ENCODE measurements at places on chromosomes 2 and 18.
A peak's percentile ranks its signal among the peaks of the same experiment; 100 is the strongest.

- peak; percentile 29 for DNase-seq
Measured at GRCh38 chr18:8139127-8139527, 470.1 kb upstream of the RAB12 start.

DNA sequence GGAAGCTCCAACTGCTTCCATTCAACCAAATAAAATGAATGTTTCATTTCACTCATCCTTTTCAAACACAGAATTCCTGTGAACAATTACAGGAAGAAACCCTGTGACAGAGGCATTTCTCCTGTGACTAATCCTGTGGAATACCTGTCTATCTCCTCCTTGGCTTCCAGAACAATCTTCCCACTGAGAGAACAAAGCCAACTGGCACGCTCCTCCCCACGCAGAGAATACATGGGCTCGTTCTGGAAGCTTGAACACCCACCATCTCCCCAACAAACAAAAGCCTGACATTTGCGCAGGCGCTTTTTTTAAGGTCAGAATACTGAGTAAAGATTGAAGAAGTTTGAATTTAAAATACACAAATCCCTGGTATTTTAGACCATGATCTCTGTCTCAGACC is 104.7 kb upstream of the SLC66A3 start:
- DNase-seq: no peak

- DNase-seq: no peak
Measured at GRCh38 chr2:214358506-214358905, 52.3 kb upstream of the VWC2L start.

- DNase-seq: peak; percentile 84
Measured at GRCh38 chr2:98560256-98560771, 48.0 kb downstream of the COA5 start.

DNA sequence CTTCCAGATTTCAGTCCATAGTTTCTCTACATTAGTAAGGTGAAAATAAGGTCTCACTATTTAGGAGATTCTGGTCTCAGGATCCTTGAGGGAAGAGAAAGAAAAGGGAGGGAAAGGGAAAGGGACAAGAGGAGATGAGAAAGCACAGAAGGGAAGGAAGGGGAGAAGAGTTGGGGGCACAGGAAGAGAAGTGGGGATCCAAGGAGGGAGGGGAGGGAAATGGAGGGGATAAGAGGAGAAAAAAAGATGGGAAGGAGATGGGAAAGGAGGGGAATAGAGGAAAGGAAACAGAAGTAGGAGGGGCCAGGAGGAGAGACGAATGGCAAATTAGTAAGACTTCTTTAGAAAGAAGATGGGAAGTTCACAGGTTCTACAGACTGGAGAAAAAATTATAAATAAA is 39.2 kb upstream of the SPTBN1 start:
- no peak for DNase-seq

- no peak for DNase-seq
Measured at GRCh38 chr2:233681521-233682099, at the start of gene UGT1A7. UGT1A7 (plus strand) TSS chr2:233681901; CDS start chr2:233681938, 37 bp downstream.

GRCh38 chr2:202184557-202184956 is 53.8 kb downstream of the SUMO1 start:
- DNase-seq: no peak

DNA sequence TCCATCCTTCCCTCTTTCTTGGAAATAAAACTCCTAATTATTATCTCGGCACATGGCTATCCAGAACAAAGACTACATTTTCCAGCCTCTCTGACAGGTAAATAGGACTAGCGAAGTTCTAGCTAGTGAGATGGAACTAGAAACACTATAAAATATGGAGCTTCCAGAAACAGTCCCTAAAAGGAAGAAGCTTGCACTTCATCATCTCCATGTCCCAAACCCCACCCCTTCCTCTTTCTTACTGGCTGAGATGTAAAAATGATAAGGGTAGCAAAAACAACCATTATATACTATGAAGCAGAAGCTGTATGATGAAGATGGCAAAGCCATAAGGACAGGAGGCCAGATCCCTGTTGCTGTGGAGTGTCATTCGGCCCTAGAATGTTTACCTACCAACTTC is 11.7 kb upstream of the ACTR2 start:
- DNase-seq: no peak

DNA sequence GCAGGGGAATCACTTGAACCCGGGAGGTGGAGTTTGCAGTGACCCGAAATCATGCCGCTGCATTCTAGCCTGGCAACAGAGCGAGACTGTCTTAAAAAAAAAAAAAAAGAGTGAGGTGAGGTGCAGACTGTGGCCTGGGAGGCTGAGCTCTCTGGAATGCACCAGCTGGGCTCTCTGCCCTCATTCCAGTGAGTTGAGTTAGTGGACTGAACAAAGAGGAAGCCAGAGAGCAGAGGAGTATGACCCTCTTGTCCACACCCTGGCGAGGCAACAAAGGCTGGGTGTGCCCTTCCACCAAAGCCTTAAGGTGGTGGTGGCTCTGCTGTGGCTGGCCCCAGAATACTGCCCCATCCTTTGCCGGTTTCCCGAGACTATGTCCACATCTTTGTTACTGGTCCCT is 71.3 kb upstream of the ACKR3 start:
- DNase-seq: no peak

GRCh38 chr2:8003462-8004075 is 678.3 kb upstream of the ID2 start:
- DNase-seq: peak; percentile 72

DNA sequence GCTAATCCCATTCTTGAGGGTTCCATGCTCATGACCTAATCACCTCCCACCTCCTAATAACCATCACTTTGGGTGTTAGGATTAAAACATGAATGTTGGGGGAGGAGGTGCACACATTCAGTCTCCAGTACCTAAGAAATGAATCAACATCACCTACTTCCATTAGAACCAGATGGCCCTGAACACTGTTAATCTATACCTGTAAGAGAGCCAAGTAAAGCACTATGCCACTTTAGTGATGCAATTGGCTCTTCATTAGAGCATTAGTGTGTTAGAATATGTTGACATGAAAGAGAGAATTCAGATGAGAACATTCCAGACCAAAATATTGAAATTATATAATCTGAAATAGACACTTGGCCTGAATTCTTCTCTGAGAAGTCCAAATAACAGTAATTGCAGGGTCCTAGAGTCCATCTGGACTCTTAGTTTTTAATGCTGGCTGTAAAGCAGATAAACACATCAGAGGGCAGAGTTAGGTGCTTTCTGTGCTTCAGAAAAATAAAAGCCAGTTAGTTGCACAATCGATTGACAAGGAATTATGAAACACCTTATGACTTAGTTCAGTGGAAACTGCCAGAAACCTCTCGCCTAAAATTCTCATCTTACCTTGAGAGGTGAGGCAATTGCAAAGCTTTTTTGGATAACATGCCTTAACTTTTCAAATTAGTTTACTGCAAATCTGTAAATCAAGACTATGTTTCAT is 923.7 kb downstream of the SLC4A3 start:
- no peak for DNase-seq

DNA sequence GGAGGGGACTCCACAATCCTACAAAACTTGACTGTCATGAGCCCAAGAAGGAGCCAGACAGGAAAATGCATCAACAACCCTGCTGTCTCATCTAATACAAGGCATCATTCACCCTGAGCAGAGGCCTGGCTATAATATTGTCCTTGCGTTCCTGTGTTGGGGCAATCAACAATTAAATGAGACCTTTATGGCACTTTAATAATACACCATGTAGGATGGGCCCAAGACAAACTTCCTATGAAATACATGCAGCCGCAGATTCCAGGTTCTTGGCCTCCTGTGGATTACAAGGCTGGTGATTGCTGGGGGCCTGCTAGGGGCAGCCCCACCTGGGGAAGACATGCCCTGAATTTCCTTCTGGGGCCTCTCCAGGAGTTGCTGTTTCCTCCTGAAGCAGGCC is 82.8 kb upstream of the PPP1CB start:
- DNase-seq: no peak

- DNase-seq: no peak
Measured at GRCh38 chr2:42493468-42494354, at the start of gene KCNG3. KCNG3 (minus strand) TSS chr2:42493982; CDS start chr2:42493501, 481 bp downstream.

GRCh38 chr2:70718736-70719135 is 49.3 kb downstream of the ADD2 start:
- DNase-seq: no peak

DNA sequence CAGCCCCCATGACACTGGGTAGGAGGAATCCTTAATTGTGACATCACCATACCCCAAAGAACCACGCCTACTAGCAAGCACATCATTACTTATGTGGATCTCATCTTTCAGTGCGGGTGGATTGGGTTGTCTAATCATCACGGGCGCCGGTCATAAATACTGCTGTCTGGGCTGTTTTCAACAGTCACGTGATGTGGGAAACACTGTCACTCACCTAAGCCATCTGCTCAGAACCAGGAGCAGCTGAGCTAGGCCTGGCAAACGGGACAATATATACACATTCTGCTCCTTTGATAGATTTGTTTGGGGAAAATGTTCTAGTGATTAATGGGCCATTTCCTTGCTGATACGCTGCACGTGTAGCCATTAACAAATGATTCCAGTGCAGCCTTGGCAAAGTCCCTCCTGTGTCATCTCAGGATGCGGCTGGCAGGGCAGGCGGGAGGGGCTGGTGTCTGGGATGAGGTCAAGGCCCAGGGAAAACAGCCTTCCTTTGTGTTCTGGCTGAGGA is 145.9 kb upstream of the COPS8 start:
- DNase-seq: no peak

DNA sequence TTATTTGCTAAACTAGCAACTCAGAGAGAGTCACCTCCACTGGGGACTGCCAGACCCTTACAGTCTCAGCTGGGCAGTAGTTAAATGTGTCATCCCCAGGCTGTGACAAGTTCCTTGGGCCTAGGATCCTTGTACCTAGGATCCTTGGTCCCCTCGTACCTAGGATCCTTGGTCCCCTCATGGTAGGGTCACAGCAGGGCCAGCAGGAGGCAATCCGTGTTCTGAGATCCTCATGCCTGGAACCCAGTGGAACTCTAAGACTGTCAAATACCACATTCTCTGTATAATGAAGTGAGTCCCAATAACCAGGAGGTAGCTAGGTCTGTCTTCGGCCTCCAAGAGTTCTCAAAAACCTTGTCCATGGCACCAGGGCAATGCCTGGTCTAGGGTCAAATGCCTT is 60.8 kb downstream of the LYPD6B start:
- no peak for DNase-seq

- peak; percentile 46 for DNase-seq
Measured at GRCh38 chr2:234427081-234428061, 69.5 kb downstream of the ARL4C start.

GRCh38 chr2:156727867-156728266 is 291.7 kb downstream of the GPD2 start:
- no peak for DNase-seq

DNA sequence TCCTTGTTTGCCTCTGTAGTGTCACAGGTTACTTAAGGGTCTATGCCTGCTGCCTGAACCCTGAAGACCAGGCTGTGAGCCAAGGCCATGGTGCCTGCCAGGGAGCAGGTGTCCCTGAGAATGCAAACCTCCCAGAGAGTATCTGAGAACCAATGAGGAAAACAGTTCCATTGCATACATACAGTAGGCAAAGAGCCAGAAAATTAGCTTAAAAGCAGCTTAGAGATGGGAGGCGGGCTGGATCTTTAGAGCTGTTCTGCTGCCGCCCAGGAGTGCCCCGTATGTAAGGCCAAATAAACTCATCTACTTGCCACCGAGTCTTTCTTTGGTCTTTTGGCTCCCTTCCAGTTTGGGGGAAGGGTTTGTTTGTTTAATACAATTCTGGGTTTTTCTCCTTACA is 327.9 kb downstream of the CLIP4 start:
- DNase-seq: no peak

GRCh38 chr2:129678751-129679150 is 300.7 kb upstream of the RAB6C start:
- DNase-seq: no peak

DNA sequence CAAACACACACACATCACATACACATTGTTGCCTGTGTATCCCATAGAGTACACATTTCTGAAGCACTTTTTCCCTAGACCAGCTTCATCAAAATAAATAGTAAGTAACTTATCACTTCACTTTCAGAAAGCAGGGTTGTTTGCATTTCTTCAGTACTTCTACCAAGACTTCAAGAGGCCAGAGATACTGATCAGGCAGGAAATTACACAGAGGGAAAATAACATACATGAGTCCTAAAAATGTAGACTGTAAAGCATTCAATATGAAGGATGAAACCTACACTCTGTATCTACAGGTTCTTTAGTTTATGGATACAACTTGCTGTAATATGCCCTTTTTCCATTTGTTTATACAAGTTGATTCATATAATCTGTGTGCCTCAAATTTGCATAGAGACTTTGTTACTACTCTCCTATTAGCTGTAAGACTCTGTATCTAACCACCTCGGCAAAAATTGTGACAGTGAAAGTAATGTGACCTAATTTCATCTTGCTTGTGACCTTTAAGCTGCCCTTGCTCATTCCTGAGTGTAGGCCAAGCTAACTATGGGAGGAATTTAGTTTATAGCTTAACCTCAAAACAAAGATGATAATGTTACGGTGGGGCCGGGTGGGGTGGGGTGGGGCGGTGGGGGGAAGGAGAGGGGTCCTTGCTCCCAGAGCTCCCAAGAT is 228.9 kb upstream of the SPOPL start:
- no peak for DNase-seq

DNA sequence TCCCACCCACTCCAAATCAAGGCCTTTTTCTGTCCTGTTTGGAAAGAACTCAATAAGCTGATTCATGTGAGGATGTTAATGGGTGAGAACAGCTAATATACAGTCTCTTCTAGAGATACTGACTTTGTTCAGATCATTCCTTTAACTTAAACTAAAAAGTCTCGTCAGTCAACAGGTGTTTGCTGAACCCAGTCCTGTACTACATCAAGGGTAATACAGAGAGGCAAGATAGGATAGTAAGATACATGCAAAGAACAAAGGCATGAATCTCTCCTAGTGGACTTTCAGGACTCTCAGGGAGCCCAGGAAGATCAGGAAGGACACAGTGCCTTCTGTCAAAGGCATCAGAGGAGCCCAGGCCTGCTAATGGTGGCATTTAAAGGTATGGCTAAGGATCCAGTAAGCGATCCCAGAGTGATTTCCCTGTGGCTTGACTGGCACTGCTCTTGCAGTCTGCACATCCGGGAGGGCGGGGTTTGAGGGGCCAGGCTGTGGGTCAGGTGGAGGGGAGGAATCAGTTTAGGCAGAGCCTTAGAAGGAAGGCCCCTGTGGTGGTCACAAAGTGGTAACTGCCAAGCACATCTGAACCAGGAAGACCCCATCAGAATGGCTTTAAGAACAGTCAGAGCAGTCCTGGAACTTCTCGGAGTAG is 54.0 kb downstream of the EPAS1 start:
- no peak for DNase-seq

DNA sequence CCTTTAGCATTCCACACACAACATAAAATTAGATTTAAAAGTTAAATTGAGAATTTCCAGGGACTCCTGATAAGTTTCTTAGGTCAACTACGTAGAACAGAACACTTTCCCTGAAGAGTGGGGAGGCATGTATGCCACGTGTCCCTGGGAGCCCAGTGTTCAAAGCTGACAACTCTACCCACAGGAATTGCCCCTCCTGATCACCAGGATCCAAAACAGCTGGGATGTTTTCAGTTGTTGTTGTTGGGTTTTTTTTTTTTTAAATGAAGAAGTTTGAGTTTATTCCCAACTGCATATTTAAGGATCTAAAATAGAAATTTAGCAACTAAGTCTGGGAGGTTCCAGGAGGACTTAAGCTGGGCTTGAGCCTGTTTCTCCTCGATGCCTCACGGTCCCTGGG is 100.5 kb downstream of the TPGS2 start:
- no peak for DNase-seq

- DNase-seq: no peak
Measured at GRCh38 chr2:236010920-236011685, 157.1 kb downstream of the GBX2 start.

GRCh38 chr2:241941691-241942301 is 72.3 kb downstream of the RTP5 start:
- DNase-seq: no peak

GRCh38 chr2:58512878-58513277 is 271.8 kb upstream of the FANCL start:
- no peak for DNase-seq

All from fibroblast of gingiva (primary cell).